Motor neuron (in vitro differentiated cells): ENCODE measurements at places on chromosomes 7 and 10.

- ATAC-seq: peak; percentile 89
Observed at GRCh38 chr7:49088017-49088416, 163.7 kb downstream of the CDC14C start.

DNA sequence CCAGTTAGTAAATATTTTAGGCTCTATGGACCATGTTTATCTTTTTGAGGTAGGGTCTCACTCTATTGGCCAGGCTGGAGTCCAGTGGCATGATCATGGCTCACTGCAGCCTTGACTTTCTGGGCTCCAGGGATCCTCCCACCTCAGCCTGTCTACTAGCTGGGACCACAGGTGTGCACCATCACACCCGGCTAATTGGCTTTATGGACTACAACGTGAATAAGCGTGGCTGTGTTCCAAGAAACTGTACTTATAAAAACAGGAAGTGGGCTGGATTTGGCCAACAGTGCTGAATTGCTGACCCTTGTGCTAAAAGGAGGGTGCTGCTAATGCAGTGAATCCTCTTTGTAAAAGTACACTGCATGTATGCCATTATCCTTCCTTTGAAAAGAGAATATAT lies 111.7 kb upstream of the CDK13 start:
- ATAC-seq: no peak

GRCh38 chr10:86353506-86354485 lies 12.8 kb downstream of the GRID1 start:
- no peak for ATAC-seq

GRCh38 chr7:131000389-131000788 lies 266.4 kb upstream of the KLF14 start:
- ATAC-seq: no peak

- no peak for ATAC-seq
Observed at GRCh38 chr10:47166405-47166777, 133.6 kb upstream of the GDF10 start.

DNA sequence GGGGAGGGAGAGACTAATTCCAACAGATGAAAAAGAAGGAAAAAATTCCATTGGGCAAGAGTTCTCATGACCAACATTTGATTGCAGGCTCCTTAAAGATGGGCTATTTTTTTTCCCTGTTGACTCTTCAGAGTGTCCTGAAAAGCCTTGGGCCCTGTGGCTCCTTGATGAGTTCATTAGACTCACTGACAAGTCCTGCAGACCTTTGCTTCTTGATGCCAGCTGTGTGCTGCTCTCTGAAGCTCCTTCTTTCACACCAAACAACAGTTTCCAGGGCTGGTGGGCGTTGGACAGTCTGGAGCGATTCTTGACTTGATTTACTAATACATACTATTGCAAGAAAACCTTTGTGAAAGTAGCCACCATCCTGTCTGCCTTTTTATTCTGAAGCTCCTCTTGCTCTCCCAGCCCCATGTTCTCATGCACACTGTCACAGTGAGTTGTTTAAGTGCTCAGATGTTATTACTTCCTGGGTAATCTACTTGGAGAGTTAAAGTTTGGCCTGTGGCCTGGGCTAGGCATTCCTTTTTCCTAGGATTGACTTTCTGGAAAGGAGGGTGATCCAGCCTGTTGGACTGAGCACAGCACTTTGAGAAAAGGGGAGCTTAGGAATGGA lies 250.3 kb downstream of the PTEN start:
- ATAC-seq: no peak

DNA sequence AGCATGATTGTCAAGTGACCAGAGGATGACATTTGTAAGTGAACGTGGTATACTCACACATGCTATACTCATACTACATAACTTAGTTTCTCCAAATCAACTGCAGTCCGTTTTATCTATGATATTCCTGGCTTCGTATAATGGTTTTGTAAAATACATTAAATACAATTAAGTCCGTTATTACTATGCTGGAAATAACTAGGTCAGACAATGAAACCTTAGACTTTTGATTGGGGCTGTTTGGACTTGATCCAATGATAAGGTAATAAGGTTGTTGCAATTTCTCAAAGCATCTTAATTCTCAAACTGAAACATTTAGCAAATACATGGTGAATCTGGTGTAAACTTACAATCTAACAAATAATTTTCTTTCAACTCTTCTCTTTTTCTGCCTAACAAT lies 117.0 kb downstream of the TWIST1 start:
- ATAC-seq: no peak
